ENCODE measurements at places on chromosomes 7 and 10.

- no peak for DNase-seq
Observed at GRCh38 chr7:24912874-24913514, 67.0 kb downstream of the OSBPL3 start.

- DNase-seq = no peak
Observed at GRCh38 chr10:57142925-57143576, 782.0 kb upstream of the ZWINT start.

DNA sequence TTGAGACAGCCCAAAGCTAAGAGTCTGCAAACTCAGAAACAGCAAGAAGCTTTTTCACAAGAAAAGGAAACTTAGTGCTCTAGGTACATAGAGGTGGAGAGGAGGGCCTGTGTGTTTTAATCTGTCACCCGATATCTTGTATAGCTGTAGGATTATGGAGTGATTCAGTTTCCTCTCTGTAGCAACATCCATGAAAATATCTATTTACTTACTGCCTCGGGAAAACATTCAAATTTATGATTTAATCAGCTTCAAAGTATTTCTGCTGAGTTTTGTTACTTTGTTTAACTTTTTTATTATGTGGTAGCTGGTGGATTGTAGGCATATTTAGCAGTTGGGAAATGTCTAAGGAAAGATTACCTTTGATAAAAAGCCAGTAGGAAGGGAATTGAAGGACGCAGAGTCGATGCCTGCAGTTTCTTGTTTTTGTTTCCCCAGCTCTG lies 292.0 kb downstream of the CCDC3 start:
- DNase-seq = no peak

GRCh38 chr7:94838717-94839116 lies 68.7 kb upstream of the PPP1R9A start:
- DNase-seq = no peak

DNA sequence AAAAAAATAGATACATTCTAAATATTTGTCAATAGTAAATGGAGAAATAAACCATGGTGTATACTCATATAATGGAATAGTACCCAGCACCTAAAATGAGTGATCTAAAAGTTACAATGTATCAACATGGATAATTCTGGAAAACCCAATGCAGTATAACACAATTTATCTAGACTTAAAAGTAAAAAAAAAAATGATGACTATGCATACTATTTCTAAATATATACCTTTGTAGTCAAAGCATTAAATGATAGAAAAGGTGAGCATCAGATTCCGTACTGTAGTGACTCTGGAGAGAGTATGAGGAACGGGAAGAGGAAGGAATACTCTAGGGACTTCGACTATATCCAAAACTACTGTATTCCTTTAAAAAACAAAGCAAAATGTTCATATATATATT lies 115.2 kb upstream of the CDCA7L start:
- DNase-seq = no peak

GRCh38 chr7:84157171-84157570 lies 37.4 kb downstream of the SEMA3A start:
- DNase-seq = no peak

DNA sequence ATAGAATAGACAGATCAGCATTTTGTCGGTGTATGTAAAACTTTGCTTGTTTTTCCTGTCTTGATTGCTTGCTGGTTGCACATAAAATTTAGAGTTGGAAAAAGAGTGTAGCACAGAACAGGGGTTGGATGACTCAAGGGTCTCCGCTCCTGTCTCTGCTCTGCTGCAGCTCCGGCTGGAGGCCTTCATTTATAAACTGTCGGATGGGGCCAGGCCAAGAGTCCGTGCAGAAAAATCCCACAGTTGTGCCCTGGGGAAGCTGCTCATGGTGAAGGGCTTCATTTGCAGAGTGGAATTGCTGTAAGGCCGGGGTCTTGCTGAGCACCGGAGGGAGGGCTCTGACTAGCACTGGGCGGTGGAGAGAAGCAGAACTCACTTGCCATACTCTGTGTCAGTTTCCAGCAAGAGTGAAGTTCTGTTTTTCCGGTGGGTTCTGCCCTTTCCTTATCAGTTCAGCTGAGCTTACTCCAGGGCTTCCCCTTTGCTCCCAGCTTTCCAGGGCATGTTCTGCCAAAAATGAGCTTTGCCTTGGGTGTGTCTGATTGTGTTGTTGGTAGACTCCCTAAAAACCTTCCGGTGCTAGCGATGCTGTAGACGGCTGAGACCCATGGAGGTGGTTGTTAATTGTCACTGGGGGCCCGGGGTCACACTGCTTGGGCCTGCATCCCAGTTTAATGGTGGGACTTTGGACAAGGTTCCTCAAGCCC lies 67.2 kb downstream of the CAMK1D start:
- DNase-seq = no peak

GRCh38 chr7:134396031-134396430 lies 62.9 kb downstream of the AKR1B1 start:
- DNase-seq = no peak

DNA sequence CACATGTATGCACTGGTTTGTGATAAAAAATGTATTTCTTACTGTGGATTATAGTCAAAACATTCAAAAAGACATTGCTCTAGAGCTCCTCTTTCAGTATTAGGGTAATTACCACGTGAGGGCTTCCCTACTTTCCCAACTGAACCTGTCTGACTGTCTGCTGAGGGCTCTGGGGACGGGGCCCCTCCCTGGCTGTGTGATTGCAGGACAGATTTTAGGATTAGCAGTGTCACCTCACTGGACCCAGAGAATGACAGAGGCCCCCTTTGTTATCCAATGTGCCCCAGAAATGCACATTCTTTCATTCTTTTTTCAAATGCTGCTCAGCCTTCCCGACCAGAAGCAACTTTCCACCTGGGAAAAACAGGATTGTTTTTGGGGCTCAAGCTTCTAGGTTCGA lies 43.6 kb upstream of the MXI1 start:
- no peak for DNase-seq

- no peak for DNase-seq
Observed at GRCh38 chr10:86197166-86197790, 169.3 kb downstream of the GRID1 start.

DNA sequence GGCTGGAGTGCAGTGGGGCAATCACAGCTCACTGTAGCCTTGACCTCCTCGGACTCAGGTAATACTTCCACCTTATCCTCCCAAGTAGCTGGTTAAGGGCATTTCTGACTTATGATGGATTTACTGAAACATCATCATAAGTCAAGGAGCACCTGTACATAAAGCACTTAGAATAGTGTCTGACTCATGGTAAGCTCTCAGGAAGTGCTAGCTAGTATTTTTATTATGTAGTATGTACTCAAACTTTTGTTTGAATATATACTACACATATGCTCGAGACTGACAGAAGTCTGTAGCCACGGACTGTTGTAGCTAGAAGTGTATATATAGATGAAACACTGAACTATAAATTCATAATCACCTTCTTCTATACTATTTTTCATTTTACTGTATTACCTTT lies 107.5 kb upstream of the DNAJB12 start:
- DNase-seq = no peak

GRCh38 chr10:100356067-100357017 lies 9.3 kb downstream of the SCD start:
- DNase-seq = no peak

DNA sequence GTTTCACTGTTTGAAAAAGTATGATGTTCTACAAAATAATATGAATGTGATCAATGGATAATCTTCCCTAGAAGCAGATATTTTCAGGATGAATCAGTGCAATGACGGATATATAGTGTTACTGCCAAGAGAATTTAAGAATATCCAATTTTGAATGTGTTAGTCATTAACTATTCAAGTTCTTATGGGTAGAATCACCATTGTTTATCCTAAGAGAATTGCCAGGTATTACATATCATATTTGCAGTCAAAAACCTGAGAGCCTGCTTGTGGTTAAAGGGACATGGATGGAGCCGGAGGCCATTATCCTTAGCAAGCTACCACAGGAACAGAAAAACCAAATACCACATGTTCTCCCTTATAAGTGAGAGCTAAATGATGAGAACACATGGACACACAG lies 26.9 kb downstream of the AHR start:
- no peak for DNase-seq

GRCh38 chr7:41107330-41107937 lies 595.5 kb downstream of the INHBA start:
- no peak for DNase-seq

DNA sequence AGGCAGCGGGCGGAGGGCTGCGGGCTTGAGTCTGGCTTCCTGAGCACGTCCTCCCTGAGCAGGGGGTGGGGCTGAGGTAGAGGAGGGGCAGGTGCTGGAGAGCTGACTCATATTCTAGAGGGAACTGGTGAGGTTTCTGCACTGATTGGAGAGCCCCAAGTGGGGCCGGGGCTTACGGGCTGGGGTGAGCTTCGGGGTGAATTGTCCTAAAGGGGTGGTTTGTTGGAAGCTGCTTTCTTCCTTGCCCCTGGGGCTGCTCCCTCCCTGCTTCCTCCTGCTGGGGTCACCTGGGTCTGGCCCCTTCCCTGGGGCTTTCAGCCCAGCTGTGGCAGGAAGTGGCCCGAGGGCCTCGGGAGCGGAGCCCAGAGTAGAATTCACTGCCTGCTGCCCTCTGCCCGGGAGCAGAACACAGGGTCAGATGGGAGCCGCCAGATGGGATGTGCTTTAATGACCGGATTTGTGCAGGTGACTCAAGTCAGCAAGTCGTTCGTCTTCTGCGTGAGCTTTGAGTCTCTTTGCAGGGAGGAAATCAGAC lies 48.6 kb downstream of the FAM20C start:
- DNase-seq = no peak

- DNase-seq = no peak
Observed at GRCh38 chr7:44313621-44314031, 11.8 kb downstream of the CAMK2B start.

- DNase-seq = no peak
Observed at GRCh38 chr10:102870221-102870620, 951 bp downstream of the AS3MT start.

DNA sequence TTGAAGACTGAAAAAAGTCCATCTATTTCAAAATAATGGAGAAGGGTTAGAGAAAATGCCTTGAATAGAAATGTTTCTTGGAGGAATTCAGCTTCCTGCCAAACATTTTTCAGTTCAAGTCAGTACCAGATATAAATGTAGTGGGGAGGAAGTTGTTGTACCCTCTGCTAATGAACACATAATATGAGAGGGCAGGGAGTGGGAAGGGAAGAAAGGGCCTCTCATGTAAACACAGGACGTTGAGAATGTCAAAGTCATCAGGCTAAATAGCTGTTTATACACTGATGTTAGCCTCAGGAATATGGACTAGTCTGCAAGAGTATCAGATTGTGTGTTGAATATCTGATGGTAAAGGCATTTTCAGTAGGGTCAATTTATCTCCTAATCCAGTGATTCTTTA lies 37.0 kb downstream of the GPR37 start:
- no peak for DNase-seq

DNA sequence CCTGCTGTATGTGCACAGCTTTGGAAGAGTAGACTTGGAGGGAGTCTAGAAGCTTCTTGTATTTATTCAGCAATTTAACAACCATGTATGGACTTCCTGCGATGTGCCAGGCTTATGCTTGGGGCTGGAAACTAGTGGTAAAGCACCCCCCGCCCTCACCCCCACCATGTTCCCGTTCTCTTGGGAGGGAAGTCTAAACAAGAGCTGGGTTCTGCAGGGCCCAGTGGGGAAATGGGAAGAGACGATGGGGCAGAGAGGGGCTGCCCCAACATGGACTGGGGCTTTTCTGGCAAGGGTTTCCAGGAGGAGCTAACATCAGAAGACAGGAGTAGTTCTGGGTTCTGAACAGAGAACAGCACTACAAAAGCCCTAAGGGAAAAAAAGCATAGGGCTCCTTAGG lies 8.0 kb downstream of the RASSF4 start:
- DNase-seq = no peak

DNA sequence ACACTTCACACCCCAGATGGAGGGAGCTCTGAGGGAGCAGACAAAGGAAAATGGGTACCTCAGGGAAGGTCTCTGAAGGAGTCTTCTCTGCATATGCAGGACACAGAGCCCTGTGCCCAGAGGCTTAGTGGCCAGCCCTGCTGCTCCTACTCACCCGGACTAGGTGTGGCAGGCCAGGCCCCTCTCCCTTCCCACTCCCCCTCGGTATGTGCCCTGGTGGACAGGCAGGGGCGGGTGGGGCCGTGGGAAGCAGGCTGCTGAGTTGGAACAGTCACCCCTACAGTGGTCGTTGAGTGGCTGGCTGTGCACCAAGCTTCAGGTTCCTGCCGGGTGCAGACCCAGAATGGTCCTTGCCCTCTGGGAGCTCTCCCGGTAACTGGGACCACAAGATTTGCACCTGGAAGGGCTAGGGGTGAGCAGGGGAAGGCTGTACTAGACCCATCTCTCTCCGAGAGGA lies 68.6 kb downstream of the ZMIZ1 start:
- DNase-seq = no peak

- DNase-seq = no peak
Observed at GRCh38 chr10:35821339-35821911, 179.3 kb upstream of the FZD8 start.

DNA sequence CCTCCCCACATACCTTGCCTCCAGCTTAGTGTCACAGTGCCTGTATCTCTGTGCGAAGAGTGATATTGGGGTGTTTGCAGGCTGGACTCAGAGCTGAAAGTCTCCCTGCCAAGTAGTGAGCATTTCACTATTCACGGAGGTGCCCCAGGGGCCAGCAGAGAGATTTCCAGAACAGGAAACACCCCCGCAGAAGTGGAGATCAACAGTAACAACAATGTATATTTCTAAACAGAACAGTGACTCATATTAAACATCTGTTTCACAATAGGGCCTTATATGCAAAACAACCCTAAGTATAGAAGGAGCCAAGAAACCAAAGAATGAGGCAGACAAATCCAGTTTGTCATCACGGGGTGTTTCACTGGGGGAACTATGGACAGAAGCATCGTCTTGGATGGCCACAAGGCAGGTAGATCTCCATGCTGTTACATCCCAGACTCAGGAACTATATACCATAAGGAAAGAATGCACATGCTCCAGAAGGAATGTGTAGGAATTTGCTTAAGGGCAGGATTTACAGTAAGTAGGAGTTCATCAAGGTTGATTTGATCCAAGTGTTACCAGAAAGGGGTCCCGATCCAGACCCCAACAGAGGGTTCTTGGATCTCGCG lies 29.3 kb upstream of the CCL24 start:
- no peak for DNase-seq

DNA sequence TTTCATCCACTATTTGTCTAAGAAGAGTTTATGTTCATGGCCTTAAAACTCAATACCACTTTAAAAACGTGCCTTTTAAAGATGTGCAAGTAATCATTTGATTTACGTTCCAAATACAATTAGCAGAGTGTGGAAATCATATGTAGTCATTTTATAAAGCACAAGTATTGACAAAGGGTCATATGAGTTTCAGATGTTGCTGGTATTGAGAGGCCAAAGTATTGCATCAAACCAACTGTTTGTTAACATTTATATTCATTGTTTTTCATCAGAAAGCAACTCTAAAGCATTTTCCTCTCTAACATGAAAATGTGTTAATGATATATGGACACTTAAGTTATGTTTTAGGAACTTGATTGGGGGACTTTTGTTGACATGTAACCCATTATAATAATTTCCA lies 11.5 kb upstream of the TSGA13 start:
- no peak for DNase-seq

DNA sequence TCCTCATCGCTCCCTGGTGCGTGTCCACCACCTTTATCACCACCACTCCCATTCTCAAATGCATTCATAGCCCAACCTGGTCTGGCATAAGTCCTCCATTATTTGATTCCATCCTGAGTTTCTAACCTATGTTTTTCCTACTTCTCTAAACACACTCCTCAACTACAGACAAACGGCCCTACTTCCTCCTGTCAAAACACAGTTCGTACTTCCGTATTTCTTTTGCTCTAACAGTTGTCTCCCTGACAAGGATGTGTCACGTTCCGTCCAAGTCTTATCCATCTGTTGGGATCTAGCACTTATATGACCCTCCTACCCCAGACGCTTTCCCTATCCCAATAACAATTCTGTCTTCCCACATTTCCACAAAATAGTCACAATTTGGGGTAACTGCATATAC lies 46.8 kb downstream of the DOCK4 start:
- DNase-seq = no peak
